ENCODE measurements at places on chromosomes 11 and 22.

- DNase-seq, result no peak
Measured at GRCh38 chr11:24819006-24819405, 322.2 kb downstream of the LUZP2 start.

DNA sequence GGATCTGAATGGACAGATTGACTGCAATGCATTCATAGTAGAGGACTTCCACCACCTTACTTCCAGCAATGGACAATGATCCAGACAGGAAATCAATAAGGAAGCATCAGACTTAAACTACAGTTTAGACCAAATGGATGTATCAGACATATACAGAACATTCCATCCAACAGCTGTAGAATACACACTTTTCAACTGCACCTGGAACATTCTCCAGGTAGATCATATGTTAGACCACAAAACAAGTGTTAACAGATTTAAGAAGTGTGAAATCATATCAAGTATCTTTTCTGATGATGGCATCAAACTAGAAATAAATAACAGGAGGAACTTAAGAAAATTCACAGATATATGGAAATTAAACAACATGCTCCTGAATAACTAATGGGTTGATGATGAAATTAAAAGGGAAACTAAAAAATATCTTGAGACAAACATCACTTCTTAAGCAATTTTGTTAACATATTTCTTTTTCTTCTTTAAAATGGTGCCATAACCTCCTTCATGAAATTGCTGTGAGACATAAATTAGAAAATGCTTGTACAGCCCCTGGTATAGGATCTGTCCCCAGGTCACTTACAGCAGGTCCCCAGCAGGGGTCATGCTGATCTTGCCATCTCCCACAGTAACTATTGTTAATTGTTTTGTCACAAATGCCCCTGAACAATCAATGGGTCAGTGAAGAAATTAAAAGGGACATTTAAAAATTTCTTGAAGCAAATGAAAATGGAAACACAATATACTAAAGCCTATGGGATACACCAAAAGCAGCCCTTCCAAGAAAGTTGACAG is 100.0 kb upstream of the OR4B1 start:
- DNase-seq, result no peak

DNA sequence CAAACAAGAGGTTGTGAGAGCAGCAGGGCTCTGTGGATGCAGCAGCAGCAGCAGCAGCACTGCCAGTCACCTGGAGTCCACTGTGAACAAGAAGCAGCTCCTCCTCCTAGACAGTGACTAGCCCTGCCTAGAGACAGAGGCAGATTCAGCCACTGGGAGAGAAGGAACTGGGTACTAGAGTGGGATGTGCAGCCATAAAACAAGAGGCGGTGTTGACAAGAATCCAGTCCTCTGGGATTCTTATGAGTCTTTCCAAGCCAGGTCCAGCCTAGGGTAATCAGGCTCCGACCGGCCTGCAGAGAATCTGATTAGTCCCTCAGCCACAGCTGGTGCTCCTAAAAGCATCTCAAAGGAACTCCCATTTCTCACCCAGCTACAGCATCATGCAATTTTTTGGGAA is 83.9 kb upstream of the USP47 start:
- DNase-seq, result no peak

GRCh38 chr11:74015919-74016684 is 7.2 kb upstream of the UCP3 start:
- DNase-seq, result no peak

DNA sequence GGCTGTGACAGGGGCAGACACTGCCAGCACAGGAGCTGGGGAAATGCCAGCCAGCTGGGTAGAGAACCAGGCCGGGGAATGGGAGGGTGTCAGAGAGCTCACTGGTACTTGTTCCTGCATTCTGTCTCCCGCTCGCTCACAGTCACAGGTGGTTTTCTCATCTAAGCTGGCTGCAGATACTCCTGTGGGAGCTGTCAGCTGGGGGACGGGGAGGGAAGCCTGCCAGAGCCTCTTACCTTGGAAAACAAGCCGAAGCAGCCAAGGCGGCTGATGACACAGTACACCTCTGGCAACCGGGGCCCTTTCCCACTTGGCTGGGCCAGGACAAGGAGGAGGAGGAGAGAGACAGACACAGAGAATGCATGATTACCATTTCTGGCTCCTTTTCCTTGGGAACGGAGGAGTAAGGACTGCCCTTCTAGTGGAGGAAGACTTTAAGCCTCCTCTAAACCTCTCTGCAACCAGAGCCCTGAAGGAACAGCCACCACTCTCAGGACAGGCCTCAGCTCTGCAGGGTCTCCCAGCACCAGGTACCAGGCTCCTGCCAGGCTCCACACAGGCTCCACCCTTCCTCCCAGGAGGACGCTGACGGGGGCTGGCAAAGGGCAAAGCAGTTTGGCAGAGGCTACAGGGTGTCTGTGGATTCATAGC is 25.1 kb downstream of the RPL27A start:
- DNase-seq, result no peak

DNA sequence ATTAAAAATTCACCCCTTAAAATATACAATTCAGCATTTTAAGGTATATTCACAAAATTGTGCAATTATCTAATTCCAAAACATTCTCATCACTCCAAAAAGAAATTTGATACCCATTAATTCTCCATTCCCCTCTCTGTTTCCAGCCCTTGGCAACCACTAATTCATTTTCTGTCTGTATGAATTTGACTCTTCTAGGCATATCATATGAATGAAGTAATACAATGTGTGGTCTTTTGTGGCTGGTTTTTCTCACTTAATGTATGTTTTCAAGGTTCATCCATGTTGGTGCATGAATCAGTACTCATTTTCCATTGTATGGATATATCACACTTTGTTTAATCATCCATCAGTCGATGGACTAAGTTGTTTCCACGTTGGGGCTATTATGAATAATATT is 29.0 kb upstream of the ACCSL start:
- no peak for DNase-seq

DNA sequence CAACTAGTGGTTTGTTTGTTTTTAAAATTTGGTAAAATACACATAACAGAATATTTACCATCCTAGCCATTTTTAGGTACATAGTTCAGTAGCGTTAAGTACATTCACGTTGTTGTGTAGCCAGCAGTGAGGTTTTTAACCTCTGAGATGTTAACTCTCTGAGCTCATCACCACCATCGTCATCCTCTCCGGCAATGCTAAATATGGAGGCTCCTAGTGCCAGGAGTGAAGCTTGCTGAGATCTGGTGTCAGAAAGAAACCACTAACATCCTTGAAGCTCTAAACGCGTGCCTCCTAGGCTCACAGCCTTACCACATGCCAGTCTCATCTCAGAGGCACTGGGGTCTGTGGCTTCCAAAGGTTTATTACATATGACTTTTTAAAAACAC is 330.2 kb upstream of the B3GAT1 start:
- DNase-seq, result no peak

DNA sequence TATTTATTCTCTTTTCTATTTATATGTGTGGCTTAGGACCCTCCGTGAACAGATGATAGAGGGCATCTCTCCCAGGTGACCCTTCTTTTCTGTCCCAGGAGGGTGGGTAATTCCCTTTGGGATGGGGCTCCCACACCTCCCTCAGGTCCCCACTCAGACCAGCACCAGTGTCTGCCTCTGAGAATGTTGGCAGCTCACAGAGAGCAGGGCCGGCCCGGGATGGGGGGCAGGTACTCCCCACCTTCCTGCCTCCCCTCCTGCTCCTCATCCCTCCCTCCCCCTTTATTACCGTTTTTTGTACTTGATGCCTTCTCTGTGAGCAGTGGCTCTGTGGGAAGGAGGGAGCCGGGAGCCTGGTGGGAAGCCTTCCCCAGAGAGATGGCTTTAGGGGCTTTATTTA is 4.8 kb upstream of the HINFP start:
- no peak for DNase-seq

GRCh38 chr22:29396126-29396525 is 7.8 kb upstream of the AP1B1 start:
- no peak for DNase-seq

- no peak for DNase-seq
Measured at GRCh38 chr11:16217631-16218030, 138.7 kb downstream of the SOX6 start.

DNA sequence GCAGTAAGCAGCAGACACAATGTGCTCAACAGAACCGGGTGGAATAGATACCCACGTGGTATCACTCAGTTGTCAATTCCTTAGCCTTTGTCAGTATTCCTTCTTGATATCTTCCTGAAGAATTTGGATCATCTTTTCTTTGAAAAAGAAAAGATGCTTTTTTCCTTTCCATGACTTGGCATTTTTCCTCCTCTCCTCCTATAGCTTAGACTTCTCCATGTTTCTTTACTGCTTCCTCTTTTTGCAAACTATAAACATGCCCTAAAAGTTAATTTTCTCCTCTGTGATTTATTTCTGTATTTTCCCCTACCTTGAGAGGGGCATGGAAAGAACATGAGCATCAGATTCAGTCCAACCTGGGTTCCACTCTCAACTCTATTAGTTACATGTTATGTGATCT is 11.7 kb downstream of the CBLIF start:
- DNase-seq, result no peak

GRCh38 chr22:38510416-38510970 is 4.4 kb upstream of the DDX17 start:
- DNase-seq, result no peak

GRCh38 chr11:93116641-93117441 is 81.0 kb downstream of the SLC36A4 start:
- no peak for DNase-seq

- DNase-seq, result no peak
Measured at GRCh38 chr11:28666632-28667031, 558.4 kb downstream of the METTL15 start.

DNA sequence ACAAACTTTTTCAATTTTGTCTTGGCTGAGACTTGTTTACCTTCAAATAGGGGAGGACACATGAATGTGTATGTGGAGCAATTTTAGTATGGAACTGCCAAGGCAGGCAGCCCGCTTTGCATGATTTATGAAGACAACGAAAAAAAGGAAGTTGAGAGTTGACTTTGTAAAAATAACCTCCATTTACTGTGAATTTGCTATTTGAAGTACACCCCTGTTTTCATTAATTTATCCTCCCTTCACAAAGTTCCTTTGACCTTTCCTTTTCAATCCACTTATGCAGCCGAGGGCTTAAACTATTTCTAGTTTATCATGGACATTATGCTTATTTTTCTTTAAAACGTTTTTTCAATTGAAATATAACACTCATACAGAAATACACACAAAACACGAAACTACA is 369.6 kb upstream of the CADM1 start:
- DNase-seq, result no peak

GRCh38 chr11:112318184-112318591 is 57.5 kb upstream of the PLET1 start:
- DNase-seq, result no peak

- DNase-seq, result no peak
Measured at GRCh38 chr11:72204886-72205285, 11.7 kb upstream of the FOLR2 start.

GRCh38 chr11:105609341-105609781 is 512 bp upstream of the GRIA4 start:
- DNase-seq, result no peak

GRCh38 chr22:24807284-24807950 is 1.4 kb downstream of the SGSM1 start:
- no peak for DNase-seq

- no peak for DNase-seq
Measured at GRCh38 chr11:66933531-66933930, 24.7 kb downstream of the PC start.

GRCh38 chr22:26648011-26648497 is 9.3 kb upstream of the MIAT start:
- no peak for DNase-seq

DNA sequence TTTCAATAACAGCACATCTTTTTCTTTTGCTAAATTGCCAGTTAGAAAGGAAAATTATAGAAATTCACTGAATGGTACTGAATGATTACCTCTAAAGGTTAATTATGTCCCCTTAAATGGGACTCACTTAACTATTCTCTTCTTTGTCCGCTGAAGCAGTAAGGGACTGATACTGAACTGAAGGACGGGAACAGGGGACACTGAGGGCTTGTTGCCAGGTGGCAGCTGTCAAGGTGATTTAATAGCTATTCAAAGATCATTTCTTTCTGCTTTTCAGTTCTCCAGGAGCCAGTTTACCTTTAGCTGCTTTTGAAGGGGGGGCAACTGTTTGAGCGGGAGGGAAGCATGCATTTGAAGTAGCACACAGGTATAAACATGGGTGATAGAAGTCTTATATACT is 325.4 kb upstream of the CCDC90B start:
- no peak for DNase-seq
